ENCODE measurements at places on chromosomes 2 and 18.

- DNase-seq, result no peak
These were observed 329.7 kb upstream of the KLHL29 start for GRCh38 chr2:23055251-23055650.

DNA sequence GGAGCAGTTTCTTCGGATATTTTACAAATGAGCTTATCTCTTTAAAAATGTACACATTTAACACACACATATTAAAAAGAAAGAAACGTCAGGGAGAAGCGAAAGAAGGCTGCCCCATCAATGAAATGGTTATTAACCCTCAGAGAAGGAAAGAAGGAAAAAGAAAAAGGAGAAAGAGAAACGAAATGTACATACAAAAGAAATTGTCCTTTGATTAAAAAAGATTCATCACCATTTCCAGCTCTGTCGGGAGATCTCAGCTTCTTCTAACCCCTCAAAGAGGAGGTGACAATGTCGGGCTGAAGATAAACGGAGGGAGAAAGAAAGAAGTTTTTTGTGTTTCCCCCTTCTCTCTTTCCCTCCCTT lies 1.5 kb downstream of the IKZF2 start:
- no peak for DNase-seq

- DNase-seq, result no peak
These were observed 2.1 kb downstream of the CNTNAP5 start for GRCh38 chr2:124027182-124027581.

DNA sequence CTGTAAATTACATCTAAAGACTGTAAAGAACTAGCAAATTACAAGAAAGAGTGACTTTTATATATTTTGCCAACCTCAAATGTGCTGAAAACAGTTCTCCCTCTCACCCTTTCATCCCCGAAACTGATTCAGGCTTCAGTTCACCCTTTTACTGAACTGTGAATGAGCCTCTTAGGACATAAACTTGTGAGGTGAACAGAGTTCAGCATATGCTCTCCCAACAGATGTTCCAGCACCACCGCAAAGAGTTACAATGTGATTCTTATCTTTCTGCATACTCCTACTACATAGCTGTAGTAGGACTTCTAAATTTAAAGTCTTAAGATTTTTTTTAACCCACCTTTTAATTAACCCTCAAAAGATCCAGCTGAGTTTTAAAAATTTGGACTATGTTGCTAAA lies 1.2 kb upstream of the ZCCHC2 start:
- no peak for DNase-seq
